Renal cortex interstitium (tissue), 15 donors: ENCODE measurements at places on chromosomes 3 and 15. TPM values are rescaled to one million over a fixed set of nuclear protein-coding genes. Genes with fewer than 3 reads are reported as not detected.

Gene VWA5B2
- polyA plus RNA-seq, result 1.3 TPM

Gene ZFAND6
- 127 TPM for polyA plus RNA-seq

Gene GNAT1
- not detected for polyA plus RNA-seq

- DNase-seq, result no peak
Observed at GRCh38 chr3:30443756-30444673, 162.4 kb upstream of the TGFBR2 start.

GRCh38 chr3:100682056-100682853 is 27.0 kb upstream of the TFG start:
- no peak for DNase-seq
